H4 (cell line): ENCODE measurements at places on chromosomes 12 and 14. TPM values are rescaled to one million over a fixed set of nuclear protein-coding genes. Genes with fewer than 3 reads are reported as not detected.

Gene CACNA1C
- 1.5 TPM in 2 replicates for total RNA-seq

Gene OR4K5
- not detected in 2 replicates for total RNA-seq

Gene TPPP2
- not detected in 2 replicates for total RNA-seq

Gene PIANP
- total RNA-seq: not detected in 2 replicates

Gene WBP11
- total RNA-seq: 21.3 and 35.5 TPM in 2 replicates

Gene FAM181A
- not detected in 2 replicates for total RNA-seq

Gene KRT8
- 20.7 and 27.7 TPM in 2 replicates for total RNA-seq
